Smooth muscle cell of the pulmonary artery (primary cell): ENCODE measurements at places on chromosomes 12 and 14. TPM values are rescaled to one million over a fixed set of nuclear protein-coding genes. Genes with fewer than 3 reads are reported as not detected.

Gene RERG
- total RNA-seq: 0.65 and 2.1 TPM in 2 replicates

Gene CPNE6
- not detected in 2 replicates for total RNA-seq

Gene REC8
- 0.65 and 1.2 TPM in 2 replicates for total RNA-seq

Gene MANSC1
- 3.9 and 4.6 TPM in 2 replicates for total RNA-seq

Gene PTPRO
- total RNA-seq: 1.9 and 2.2 TPM in 2 replicates

Gene TMED10
- 552 and 732 TPM in 2 replicates for total RNA-seq

Gene CIT
- 7.0 and 12.3 TPM in 2 replicates for total RNA-seq

Gene B4GALNT1
- total RNA-seq: 6.4 and 14.5 TPM in 2 replicates

Gene TMEM253
- 0.13 TPM in 1 of 2 replicates, not detected in the other for total RNA-seq

Gene KRT71
- not detected in 2 replicates for total RNA-seq

Gene SUOX
- 12.6 and 13.0 TPM in 2 replicates for total RNA-seq

Gene TMTC2
- 9.3 and 17.1 TPM in 2 replicates for total RNA-seq

Gene ACSM4
- total RNA-seq: not detected in 2 replicates

Gene NFE2
- 0.07 and 0.10 TPM in 2 replicates for total RNA-seq

Gene CAPS2
- total RNA-seq: 7.4 and 10.4 TPM in 2 replicates

Gene TEX52
- total RNA-seq: not detected in 2 replicates

Gene NFATC4
- total RNA-seq: 56.5 and 76.4 TPM in 2 replicates

Gene FGF6
- total RNA-seq: not detected in 2 replicates

Gene CEP128
- 1.8 and 2.8 TPM in 2 replicates for total RNA-seq

Gene AP4S1
- 3.9 and 5.5 TPM in 2 replicates for total RNA-seq

Gene ZDHHC22
- not detected in 2 replicates for total RNA-seq

Gene CCDC175
- not detected in 2 replicates for total RNA-seq

Gene TOMM20L
- not detected in 2 replicates for total RNA-seq

Gene FGF23
- total RNA-seq: not detected in 2 replicates

Gene LIN7A
- 4.1 and 26.8 TPM in 2 replicates for total RNA-seq

Gene KLRD1
- total RNA-seq: 0.50 and 0.65 TPM in 2 replicates

Gene TAS2R19
- 5.1 and 9.1 TPM in 2 replicates for total RNA-seq

Gene B4GALNT3
- total RNA-seq: 0.13 and 0.36 TPM in 2 replicates

Gene PTGER2
- 3.8 and 8.2 TPM in 2 replicates for total RNA-seq

Gene ADCY4
- total RNA-seq: 3.3 and 4.9 TPM in 2 replicates

Gene PA2G4
- 82.9 and 117 TPM in 2 replicates for total RNA-seq

Gene FAIM2
- 3.7 and 8.3 TPM in 2 replicates for total RNA-seq

Gene DPY19L2
- total RNA-seq: 3.8 and 5.2 TPM in 2 replicates

Gene SINHCAF
- total RNA-seq: 9.8 and 14.0 TPM in 2 replicates

Gene NGDN
- 28.5 and 31.1 TPM in 2 replicates for total RNA-seq

Gene RNASE8
- total RNA-seq: not detected in 2 replicates

Gene SYNDIG1L
- total RNA-seq: under 0.01 TPM in 1 of 2 replicates, not detected in the other

Gene PTGDR
- total RNA-seq: 0.30 and 2.6 TPM in 2 replicates

Gene TAS2R31
- total RNA-seq: 3.7 and 6.7 TPM in 2 replicates

Gene SOS2
- 20.1 and 21.8 TPM in 2 replicates for total RNA-seq

Gene NYNRIN
- total RNA-seq: 6.9 and 16.7 TPM in 2 replicates

Gene SMIM41
- 0.07 and 0.10 TPM in 2 replicates for total RNA-seq

Gene HOXC12
- not detected in 2 replicates for total RNA-seq

Gene TAS2R13
- 1.8 and 2.4 TPM in 2 replicates for total RNA-seq

Gene HCAR1
- total RNA-seq: 0.17 and 0.85 TPM in 2 replicates

Gene SYT1
- total RNA-seq: 2.0 and 25.2 TPM in 2 replicates

Gene MSI1
- total RNA-seq: 0.20 TPM in 1 of 2 replicates, not detected in the other

Gene KRT2
- not detected in 2 replicates for total RNA-seq

Gene FOXG1
- total RNA-seq: 0.76 and 1.6 TPM in 2 replicates

Gene CLEC2D
- total RNA-seq: 1.4 and 1.8 TPM in 2 replicates

Gene CELA1
- total RNA-seq: not detected in 2 replicates

Gene PRKD1
- total RNA-seq: 15.4 and 40.5 TPM in 2 replicates

Gene PTMS
- 45.0 and 47.1 TPM in 2 replicates for total RNA-seq

Gene CLEC1A
- not detected in 2 replicates for total RNA-seq

Gene ABHD12B
- not detected in 2 replicates for total RNA-seq
